ENCODE measurements at places on chromosomes 12 and 14. TPM values are rescaled to one million over a fixed set of nuclear protein-coding genes. Genes with fewer than 3 reads are reported as not detected.

GRCh38 chr12:125070112-125070511, 4.9 kb downstream of the AACS start:
- no peak for DNase-seq

GRCh38 chr14:92789457-92790089, 4.5 kb upstream of the GOLGA5 start:
- no peak for DNase-seq

- DNase-seq, result no peak
These were observed 3.8 kb upstream of the TAC3 start for GRCh38 chr12:57019983-57020719.

GRCh38 chr14:21109377-21110138, 8.7 kb downstream of the TMEM253 start:
- DNase-seq, result no peak

GRCh38 chr12:96907671-96908422, 790 bp downstream of the NEDD1 start:
- DNase-seq, result peak; percentile 55

GRCh38 chr12:65567820-65568219, 256.5 kb upstream of the HMGA2 start:
- no peak for DNase-seq

The TROAP gene
- 71.4 TPM for total RNA-seq

The REM2 gene
- total RNA-seq, result 0.18 TPM

Measured in HT-29 (cell line).